ENCODE measurements at places on chromosomes 6 and 20. TPM values are rescaled to one million over a fixed set of nuclear protein-coding genes. Genes with fewer than 3 reads are reported as not detected.

- no peak overlapping the region for H3K27ac ChIP-seq
- no peak for DNase-seq
- H3K27me3 ChIP-seq: no peaks in the 10 kb centered on the region
- H3K36me3 ChIP-seq: no peaks in the 10 kb centered on the region
- H3K4me3 ChIP-seq: no peak overlapping the region
These were observed 118.4 kb downstream of the BANF2 start for GRCh38 chr20:17818187-17818586.

- H3K4me1 ChIP-seq: peaks cover 24% of the 10 kb centered on the region
- H3K27ac ChIP-seq: peak overlapping the region; percentile 63
- H3K27me3 ChIP-seq: no peaks in the 10 kb centered on the region
- DNase-seq: no peak
These were observed 1.1 kb downstream of the AGPAT4 start for GRCh38 chr6:161272635-161273273.

- DNase-seq: no peak
- no peaks in the 10 kb centered on the region for H3K27me3 ChIP-seq
- H3K27ac ChIP-seq: no peak overlapping the region
- H3K4me3 ChIP-seq: no peak overlapping the region
- no peaks in the 10 kb centered on the region for H3K36me3 ChIP-seq
These were observed 17.8 kb upstream of the FRK start for GRCh38 chr6:116078522-116078921.

DNA sequence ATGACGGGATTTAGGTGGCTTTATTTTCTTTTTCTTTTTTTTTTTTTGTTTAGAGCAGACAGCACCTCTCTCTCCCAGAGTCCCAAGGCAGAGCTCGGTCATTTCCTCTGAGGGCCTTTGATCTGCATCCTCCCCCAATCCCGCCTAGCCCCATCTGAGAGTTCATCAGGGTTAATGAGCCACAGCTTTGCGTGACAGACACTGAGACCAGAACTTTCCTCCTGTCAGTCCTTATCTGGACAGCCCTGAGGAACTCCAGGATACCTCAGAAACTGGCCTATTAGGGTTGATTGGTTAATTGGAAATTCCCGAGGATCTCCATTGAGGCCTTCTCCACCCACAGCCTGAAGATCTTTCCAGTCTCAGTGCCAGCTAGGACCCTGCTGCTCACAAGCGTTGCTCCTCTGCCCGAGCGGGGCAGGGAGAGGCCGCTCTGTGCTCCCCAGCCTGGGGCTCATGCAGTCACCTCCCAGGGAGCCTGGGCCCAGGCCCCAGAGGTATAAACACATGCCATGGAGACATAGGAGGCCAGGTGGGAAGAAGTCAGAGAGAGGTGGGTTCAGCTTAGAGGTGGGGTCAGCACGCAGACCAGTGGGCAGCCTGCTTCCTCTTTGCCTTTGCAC, 1.4 kb upstream of the LRRN4 start:
- no peaks in the 10 kb centered on the region for H3K27me3 ChIP-seq
- no peaks in the 10 kb centered on the region for H3K36me3 ChIP-seq
- no peak overlapping the region for H3K4me3 ChIP-seq
- H3K27ac ChIP-seq: no peak overlapping the region

DNA sequence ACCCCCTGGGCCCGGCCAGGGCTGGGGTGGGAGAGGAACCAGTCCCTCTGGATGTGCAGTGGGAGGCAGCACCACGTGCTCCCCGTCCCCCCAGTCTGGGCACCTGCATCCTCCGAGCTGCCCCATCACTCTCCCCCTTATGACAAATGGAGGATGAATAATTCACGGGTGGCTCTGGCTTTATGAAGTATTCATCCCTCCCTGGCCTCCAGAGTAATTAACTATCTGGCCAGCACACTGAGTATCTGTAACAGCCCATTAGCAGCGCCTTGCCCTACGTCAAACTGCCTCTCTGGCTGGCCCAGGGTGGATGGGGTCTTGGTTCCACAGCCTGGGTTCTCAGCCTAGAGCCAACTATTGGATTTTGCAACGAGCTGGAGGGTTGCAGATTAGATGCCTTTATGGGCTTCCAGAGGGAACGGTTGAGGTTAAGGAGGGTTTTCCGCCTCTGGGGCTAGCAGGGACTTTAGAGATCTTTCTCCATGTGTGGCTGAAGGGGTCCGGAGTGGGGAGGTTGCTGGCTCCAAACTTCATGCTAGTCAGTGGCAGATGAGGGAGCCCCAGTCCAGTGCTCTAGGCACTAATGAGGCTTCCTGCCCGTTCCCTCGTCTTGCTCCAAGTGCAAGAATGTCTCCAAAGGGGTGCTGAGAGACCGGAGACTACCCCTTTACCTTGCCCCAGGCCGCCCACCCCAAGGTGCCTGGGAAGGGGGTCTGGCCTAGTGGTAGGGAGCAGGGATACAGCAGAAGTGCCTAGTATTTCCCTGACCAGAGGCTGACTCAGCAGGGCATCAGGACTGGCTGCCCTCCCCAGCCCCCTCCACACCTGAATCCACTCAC, 53.5 kb upstream of the MLN start:
- no peak overlapping the region for H3K27ac ChIP-seq
- no peak for DNase-seq
- peaks cover 67% of the 10 kb centered on the region for H3K4me1 ChIP-seq
- H3K36me3 ChIP-seq: no peaks in the 10 kb centered on the region

DNA sequence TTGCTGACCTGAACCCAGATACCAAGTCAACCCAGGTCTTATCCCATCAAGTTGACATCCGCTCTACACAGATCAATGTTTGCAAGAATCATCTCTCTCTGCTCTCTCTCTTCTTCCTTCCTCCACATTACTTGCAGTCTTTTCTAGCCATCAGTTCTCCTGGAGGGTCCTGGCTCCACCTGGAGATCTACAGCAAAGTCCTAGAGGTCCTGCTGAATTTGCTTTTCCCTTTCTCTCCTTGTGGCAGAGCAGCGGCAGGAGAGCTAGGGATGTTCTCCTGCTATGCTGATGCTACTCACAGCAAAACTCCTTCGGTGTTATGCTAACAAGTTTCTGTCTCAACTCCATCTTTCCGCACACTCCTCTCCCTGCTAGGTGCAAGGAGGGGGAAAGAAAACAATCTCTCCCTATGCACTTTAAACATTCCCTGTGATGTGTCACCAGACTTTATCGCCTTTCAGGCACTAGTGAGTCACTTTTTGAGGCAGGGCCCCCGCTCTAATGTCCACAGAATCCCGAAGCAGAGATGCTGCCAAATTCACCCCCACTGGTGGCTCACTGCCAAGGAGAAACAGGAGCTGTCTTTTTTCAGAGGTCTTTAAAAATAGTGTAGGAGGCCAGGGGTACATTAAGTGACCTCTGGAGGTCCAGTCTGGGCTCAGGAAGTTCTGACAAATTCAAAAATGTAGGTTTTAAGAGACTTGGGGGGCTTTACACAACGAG, 62.6 kb downstream of the FAM50B start:
- no peak overlapping the region for H3K27ac ChIP-seq
- peaks cover 43% of the 10 kb centered on the region for H3K4me1 ChIP-seq
- H3K27me3 ChIP-seq: no peaks in the 10 kb centered on the region

DNA sequence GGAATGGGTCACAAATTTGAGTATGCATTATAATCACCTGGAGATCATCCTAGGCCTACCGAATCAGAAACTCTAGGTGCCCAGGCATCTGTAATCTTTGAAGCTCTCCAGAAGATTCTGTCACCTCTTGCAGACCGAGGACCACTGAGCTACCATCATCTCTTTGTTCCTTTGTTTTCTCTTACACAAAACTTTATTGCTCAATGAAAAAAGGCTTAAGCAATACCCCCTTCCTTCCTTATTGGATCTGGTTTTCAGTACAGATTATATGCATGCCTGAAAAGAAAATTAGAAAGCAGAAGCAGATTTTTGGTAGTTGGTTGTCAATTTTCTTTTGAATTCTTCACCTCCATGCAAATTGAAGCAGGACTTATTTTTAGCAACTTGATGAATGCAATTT, 31.3 kb downstream of the STX11 start:
- peaks cover 27% of the 10 kb centered on the region for H3K4me1 ChIP-seq
- peaks cover 2% of the 10 kb centered on the region for H3K36me3 ChIP-seq
- DNase-seq: no peak
- no peak overlapping the region for H3K4me3 ChIP-seq
- H3K27me3 ChIP-seq: no peaks in the 10 kb centered on the region

DNA sequence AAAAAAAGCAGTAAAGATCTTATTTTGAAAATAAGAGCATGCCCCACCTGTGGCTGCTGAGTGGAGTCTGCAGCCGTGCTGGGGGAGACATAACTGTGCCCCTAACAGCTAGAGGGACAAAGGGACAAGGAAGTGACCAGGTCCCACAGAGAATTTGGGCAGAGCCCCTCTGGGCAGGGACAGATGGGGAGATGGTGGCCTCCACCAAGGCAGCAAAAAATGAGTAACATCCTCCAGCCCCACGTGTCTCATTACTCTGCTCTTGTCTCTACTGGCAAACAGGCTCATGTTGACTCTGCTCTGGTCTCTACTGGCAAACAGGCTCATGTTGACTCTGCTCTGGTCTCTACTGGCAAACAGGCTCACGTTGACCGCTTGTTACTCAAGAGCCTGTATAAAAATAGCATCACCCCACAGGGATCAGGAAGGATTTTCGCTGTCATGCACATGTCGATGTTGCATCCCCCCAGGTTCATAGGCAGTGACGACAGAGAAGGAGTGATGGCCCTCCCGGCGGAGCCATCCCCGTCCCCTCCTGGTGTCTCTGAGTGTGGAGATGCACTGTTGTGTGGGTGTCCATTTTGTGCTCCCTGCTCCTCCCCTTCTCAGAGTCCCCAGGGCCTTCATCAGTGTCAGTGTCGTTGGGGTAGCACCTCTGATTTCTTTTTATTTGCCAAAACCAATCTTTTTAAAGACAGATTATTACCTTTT, 17.3 kb upstream of the PCMTD2 start:
- H3K27me3 ChIP-seq: no peaks in the 10 kb centered on the region
- no peak overlapping the region for H3K4me3 ChIP-seq
- no peak overlapping the region for H3K27ac ChIP-seq
- H3K4me1 ChIP-seq: no peaks in the 10 kb centered on the region
- H3K36me3 ChIP-seq: no peaks in the 10 kb centered on the region

DNA sequence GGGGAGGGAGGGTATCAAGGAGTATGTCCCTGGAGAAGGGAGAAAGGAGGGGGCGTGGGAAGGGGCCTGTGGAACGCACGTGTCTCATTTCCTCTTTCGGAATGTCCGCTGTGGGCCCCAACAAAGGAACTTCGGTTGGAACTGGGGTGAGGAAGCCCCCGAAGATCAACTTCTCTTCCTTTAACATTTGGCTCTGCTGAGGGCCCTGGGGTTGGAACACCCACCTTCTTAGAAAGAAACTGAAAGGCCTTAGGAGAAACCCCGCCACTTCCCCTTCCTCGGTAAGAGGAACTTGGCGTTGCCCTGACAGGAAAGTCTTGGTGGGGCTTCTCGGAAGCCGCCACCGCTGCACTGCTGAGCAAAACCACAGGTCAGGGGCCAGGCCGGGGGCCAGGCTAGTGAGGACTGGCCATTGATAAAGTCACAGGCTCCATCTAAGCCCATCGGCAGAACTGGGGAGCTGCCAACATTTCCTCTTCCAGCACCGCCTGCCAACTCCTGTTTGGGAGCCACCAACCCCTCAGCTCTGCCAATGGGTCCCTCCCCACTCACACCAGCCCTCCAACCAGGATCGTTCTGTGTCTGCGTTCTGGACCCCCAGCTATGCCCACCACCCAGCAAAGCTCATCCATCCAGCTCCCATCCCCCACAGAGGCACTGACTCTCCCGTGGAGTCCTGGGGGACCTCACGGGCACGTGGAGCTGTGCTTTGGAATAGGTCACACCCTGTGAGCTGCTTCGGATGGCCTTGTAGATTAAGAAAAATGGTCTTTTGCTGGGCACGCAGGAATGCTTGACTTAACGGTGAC, 44.8 kb downstream of the FGD2 start:
- H3K36me3 ChIP-seq: no peaks in the 10 kb centered on the region
- peak; percentile 53 for DNase-seq
- peak overlapping the region; percentile 58 for H3K4me3 ChIP-seq
- peak overlapping the region; percentile 72 for H3K27ac ChIP-seq

- no peak overlapping the region for H3K27ac ChIP-seq
- no peak overlapping the region for H3K4me3 ChIP-seq
- no peak for DNase-seq
- H3K27me3 ChIP-seq: no peaks in the 10 kb centered on the region
- H3K36me3 ChIP-seq: no peaks in the 10 kb centered on the region
These were observed 225.6 kb upstream of the JARID2 start for GRCh38 chr6:15020119-15020770.

DNA sequence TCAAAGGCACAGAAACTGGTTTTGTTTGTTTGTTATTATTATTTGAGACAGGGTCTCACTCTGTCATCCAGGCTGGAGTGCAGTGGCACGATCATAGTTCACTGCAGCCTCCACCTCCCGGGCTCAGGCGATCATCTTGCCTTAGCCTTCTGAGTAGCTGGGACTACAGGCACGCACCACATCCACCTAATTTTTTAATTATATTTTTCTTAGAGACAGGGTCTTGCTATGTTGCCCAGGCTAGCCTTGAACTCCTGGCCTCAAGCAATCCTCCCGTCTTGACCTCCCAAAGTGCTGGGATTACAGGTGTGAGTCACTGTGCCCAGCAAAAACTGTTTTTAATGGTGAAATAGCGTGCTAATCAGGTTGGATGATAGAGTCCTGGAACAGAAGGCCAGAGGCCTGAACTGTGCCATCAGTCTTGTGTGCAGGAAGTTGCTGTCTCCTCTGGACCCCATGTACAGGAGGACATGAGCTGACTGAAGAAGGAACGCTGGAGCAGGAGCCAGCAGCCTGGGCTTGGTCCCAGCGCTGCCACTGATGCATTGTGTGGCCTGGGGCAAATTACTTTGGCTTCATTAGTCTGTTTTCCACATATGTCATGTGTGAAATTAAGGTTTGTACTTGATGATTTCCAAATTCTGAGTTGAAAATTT, 4.9 kb downstream of the TM9SF4 start:
- H3K4me3 ChIP-seq: no peak overlapping the region
- H3K36me3 ChIP-seq: no peaks in the 10 kb centered on the region
- peaks cover 48% of the 10 kb centered on the region for H3K4me1 ChIP-seq
- no peak overlapping the region for H3K27ac ChIP-seq
- H3K27me3 ChIP-seq: no peaks in the 10 kb centered on the region

GRCh38 chr20:49558826-49559225, 9.1 kb downstream of the PTGIS start:
- H3K36me3 ChIP-seq: no peaks in the 10 kb centered on the region
- H3K4me3 ChIP-seq: no peak overlapping the region
- no peaks in the 10 kb centered on the region for H3K27me3 ChIP-seq
- no peaks in the 10 kb centered on the region for H3K4me1 ChIP-seq
- no peak for DNase-seq
- H3K27ac ChIP-seq: no peak overlapping the region

GRCh38 chr6:166619912-166620311, 7.1 kb downstream of the RPS6KA2 start:
- H3K36me3 ChIP-seq: no peaks in the 10 kb centered on the region
- H3K27ac ChIP-seq: no peak overlapping the region
- no peaks in the 10 kb centered on the region for H3K4me1 ChIP-seq
- no peak overlapping the region for H3K4me3 ChIP-seq

The HLA-DRB1 gene
- total RNA-seq: 14.2 TPM

The STMN3 gene
- 120 TPM for total RNA-seq

The SAPCD1 gene
- total RNA-seq: 3.7 TPM

The DOP1A gene
- total RNA-seq: 36.6 TPM

The LTV1 gene
- 20.8 TPM for total RNA-seq

The SENP6 gene
- total RNA-seq: 134 TPM

The OXT gene
- 1.5 TPM for total RNA-seq

The ARG1 gene
- total RNA-seq: not detected

The BMP5 gene
- total RNA-seq: not detected
